Naive B cell (primary cell): ENCODE measurements at places on chromosomes 6 and 20. TPM values are rescaled to one million over a fixed set of nuclear protein-coding genes. Genes with fewer than 3 reads are reported as not detected.

Gene TMEM14B
- polyA plus RNA-seq: 165 TPM

Gene CCN5
- not detected for polyA plus RNA-seq

Gene GSTA2
- polyA plus RNA-seq: not detected

Gene SMLR1
- polyA plus RNA-seq: not detected

Gene GTSF1L
- polyA plus RNA-seq: 0.81 TPM

Gene ZGPAT
- 58.2 TPM for polyA plus RNA-seq

Gene FIG4
- polyA plus RNA-seq: 83.0 TPM

Gene TINAG
- not detected for polyA plus RNA-seq

Gene C2
- not detected for polyA plus RNA-seq

Gene FAM209A
- polyA plus RNA-seq: 0.38 TPM

Gene ANKS1A
- 5.5 TPM for polyA plus RNA-seq

Gene KIAA0408
- polyA plus RNA-seq: not detected

Gene ZC2HC1B
- polyA plus RNA-seq: not detected

Gene PDE10A
- not detected for polyA plus RNA-seq

Gene ADGB
- polyA plus RNA-seq: not detected

Gene RIPOR2
- 513 TPM for polyA plus RNA-seq

Gene HCRTR2
- not detected for polyA plus RNA-seq

Gene CCDC170
- polyA plus RNA-seq: not detected

Gene GRIK2
- polyA plus RNA-seq: not detected

Gene PDYN
- not detected for polyA plus RNA-seq

Gene GPR6
- not detected for polyA plus RNA-seq

Gene GPSM3
- 122 TPM for polyA plus RNA-seq

Gene GSTA1
- not detected for polyA plus RNA-seq

Gene NRN1
- not detected for polyA plus RNA-seq

Gene OVOL2
- polyA plus RNA-seq: not detected

Gene SLC24A3
- not detected for polyA plus RNA-seq

Gene EMILIN3
- not detected for polyA plus RNA-seq

Gene IL20RA
- not detected for polyA plus RNA-seq

Gene PPP1R14C
- polyA plus RNA-seq: not detected

Gene PCMTD2
- polyA plus RNA-seq: 47.3 TPM

Gene CALHM5
- not detected for polyA plus RNA-seq

Gene FOXA2
- polyA plus RNA-seq: not detected

Gene FOXQ1
- polyA plus RNA-seq: not detected

Gene SEL1L2
- polyA plus RNA-seq: not detected

Gene ESR1
- not detected for polyA plus RNA-seq

Gene PPP1R16B
- 27.6 TPM for polyA plus RNA-seq

Gene AVP
- polyA plus RNA-seq: not detected
